ENCODE measurements at places on chromosomes 6 and 20.

- no peak for DNase-seq
These were observed 611.3 kb downstream of the HDGFL1 start for GRCh38 chr6:23180504-23181293.

GRCh38 chr6:20841806-20842205 lies 307.5 kb downstream of the CDKAL1 start:
- no peak for DNase-seq

DNA sequence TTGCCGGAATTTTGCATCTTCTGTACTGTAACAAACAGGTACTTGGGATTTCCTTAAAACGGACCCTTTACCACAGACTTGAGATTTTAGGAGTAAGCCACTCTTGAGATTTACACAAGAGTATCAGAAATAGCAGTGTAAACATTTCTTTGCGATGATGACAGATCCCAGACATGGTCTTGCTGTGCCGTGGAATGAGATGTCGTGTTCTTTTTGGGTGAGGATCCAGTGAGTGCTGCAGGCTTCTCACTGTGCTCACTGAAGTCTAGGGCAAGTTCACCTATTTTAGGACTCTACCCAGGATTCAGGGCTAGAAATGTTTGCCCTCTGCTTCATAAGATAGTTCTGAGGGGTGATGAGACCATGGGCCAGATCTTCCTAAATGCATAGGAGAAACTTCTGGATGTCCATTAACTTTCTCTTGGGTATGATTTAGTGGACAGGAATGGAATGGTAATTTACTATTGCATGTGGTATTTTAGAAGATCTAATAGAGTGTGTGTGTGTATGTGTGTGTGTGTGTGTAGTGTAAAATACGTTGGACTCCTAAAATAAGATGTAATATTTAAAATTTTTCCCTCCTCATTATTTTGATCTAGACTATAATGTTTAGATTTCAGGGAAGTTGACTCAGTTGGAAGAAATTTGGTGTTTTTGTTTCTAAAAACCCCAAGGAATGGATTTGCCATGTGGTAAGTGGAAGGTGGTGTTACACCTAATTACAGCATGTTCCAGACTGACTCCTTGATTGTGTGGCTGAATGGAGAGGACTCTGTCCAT lies 8.5 kb downstream of the LRRC1 start:
- no peak for DNase-seq

DNA sequence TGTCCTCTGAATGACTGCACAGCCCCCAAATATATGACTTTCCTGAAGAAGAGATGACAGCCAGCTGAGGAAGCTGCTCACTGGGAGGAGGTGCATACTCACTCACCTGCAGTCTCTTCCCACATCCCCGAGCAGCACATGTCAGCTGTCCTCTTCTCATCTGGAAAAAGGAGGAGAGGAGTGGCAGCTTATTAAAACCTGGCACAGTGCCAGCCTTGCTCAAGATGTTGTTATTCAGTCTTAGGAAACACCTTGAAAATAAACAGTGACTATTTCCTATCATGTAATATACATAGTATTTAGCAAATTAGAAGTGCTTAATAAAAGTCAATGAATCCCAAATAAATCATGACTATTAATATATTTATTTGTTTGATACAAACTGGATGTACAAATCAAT lies 232.9 kb downstream of the EPM2A start:
- no peak for DNase-seq

DNA sequence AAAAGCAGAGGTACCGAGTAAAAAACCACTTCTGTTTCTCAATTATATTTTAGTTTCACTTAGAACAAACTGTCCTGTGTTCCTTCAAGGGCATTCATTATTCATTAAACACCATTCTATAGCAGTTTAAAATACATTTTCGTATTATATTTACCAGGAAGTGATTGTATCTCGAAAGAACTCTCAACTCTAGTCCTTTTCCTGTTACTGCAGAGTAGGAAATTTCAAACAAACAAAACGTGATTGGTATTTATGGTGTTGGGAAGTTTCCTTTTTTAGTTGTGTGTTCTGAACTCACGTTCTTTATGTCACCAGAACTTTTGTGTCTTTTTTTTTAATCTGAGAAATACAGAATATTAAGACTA lies 139.5 kb upstream of the BTBD3 start:
- DNase-seq: no peak

GRCh38 chr6:33822575-33823395 lies 19.0 kb upstream of the MLN start:
- no peak for DNase-seq

DNA sequence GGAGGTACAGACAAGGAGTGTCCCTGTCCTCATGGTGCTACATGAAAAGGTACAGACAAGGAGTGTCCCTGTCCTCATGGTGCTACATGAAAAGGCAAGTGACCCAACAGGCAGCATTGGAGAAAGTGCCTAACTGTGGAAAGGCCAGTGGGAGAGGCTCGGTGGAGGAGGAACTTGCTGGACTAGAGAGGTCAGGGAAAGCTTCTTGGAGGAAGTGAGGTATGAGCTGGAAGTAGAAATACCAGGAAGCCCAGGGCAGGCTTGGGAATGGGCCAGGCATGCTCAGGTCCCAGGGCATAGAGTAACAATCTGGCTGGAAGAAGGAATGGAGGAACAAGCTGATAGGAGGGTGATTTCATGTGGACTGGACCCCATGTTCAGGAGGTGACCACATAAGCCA lies 59.8 kb upstream of the FNDC1 start:
- no peak for DNase-seq

GRCh38 chr6:53236241-53236640 lies 87.6 kb upstream of the GCM1 start:
- no peak for DNase-seq

All from psoas muscle (tissue), 8 donors.